ENCODE measurements at places on chromosomes 7 and 10. TPM values are rescaled to one million over a fixed set of nuclear protein-coding genes. Genes with fewer than 3 reads are reported as not detected.

The TSPAN33 gene
- 35.6 TPM for total RNA-seq

DNA sequence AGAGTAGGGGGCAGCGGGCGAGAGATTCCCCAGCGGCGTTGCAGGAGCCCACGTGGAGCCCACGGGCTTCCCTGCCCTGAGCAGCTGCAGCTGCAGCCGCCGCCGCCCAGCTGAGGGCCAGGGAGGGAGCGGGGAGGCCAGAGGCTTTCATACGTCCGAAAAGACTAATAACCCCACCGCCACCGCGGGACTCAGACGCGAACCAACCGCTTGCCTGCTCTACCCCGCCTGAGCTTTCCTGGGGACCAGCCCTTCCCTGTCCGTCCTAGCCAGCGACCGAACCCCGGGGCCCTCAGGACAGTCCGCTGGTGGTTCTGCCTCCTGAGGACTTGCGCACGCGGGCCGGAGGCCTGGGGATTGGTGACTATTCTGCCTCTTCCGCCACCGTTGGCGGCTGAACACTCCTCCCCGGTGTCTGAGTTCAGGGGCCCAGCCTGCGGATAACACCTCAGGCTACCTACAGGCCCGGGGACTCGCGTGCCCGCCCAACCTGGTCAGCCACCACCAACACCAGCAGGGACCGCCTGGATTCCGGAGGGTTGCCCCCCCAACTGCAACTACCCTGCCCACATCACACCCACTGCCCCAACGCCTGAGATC lies 18.4 kb downstream of the IFT22 start:
- peak; percentile 84 for DNase-seq

- DNase-seq = no peak
Observed at GRCh38 chr10:42734536-42734935, 48.1 kb upstream of the BMS1 start.

The NUTM2D gene
- total RNA-seq = 2.7 TPM

The KCNMA1 gene
- total RNA-seq = 1.2 TPM

The FEZF1 gene
- not detected for total RNA-seq

The BRAT1 gene
- total RNA-seq = 25.4 TPM

The PNLIPRP1 gene
- not detected for total RNA-seq

DNA sequence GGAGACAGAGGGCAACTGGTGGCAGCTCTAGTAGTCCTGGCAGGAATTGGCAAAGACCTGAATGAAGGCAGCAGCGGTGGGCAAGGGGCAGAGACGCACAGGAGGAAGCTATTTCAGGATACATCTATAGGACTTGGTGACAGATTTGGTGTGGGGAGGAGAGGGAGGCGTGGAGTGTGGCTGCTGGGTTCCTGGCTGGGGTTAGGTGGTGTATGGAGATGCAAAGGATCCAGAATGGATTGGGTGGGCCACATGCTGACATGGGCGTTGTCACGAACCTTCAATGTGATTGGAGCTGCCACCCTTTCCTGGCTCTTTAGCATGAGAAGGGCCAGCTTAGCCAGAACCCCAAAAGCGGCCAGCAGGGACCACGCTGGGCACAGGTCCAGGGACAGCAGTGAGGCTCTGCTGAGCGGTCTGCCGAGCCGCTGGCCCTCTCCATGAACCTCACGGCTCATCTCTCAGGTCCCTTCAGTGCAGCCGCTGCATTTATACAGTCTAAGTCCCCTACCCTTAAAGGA lies 10.2 kb upstream of the ADCY1 start:
- DNase-seq = peak; percentile 45

The PITX3 gene
- 0.16 TPM for total RNA-seq

DNA sequence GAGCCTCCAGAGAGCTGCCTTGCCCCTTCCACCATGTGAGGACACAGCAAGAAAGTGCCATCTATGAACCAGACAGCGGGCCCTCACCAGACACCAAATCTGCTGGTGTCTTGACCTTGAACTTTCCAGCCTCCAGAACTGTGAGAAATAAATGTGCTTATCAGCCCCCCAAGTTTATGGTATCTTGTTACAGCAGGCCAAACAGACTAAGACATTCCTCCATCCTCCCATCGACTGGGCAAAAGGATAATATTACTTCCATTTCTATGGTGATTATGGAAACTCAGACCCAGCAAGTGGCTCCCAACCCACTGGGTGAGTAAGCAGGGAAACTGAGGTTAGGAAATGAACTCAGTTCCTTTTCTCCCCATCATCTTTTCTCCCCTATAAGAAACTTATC lies 288.4 kb downstream of the KCNMA1 start:
- DNase-seq = no peak

The CPED1 gene
- 0.11 TPM for total RNA-seq

DNA sequence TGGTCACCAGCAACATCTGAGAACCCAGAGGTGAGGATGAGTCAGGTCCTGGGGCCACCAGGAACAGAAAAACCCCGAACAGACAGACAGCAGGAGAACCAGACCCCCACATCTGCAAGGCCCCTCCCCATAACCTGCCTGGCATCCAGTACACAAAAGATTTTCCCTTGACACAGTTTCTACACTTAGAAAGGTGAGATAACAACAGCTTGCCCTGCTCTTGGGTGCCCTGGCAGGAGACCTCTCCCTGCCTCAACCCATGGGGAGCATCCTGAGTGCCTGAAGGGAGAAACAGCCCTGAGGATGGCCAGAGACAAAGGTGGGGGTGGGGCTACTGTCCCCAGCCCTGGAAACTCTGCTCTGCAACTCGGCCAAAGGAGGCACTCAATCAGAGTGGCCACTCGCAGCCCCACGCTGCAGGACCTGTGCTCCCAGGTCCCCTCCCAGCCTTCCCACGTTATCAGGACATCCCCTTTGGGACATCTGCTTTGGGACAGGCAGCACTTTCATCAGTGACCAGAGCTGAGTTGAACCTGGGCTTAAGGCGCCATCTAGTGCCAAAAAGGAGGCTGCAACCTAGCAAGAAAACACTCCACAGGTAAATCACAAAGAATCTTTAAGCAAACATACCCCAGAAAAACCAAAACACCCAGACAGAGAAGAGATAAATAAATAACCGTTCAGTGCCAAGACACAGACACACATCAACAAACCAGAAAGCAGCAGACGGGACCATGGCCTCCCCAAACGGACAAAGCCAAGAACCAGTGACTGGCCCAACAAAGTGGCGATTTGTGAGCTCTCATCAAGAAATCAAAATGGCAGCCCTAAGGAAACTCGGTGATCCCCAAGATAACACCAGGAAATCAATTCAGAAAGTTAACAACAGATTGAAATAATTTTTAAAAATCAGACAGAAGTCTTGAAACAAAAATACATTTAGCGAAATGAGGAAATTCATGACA lies 233.7 kb downstream of the PTPRN2 start:
- peak; percentile 86 for DNase-seq

- DNase-seq = peak; percentile 10
Observed at GRCh38 chr10:126081841-126082466, 185.6 kb downstream of the FANK1 start.

DNA sequence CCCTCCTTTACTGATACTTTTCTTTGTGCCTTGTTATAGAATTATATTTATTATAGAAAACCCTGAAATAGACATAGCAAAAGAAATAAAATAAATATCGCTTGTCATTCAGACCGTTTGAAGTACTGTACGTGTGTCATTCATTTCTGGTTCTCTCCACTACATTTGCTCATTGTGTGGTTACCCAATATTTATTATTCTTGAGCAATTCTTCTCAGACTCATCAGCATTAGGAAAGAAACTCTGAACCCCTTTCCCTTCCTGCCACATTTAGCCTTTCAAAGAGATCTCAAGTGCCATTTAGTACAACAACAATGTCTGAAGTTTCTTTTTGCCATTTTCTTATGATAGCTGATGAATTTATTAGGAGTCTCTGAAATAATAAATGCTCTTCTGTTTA lies 154.1 kb downstream of the KIAA1217 start:
- DNase-seq = no peak

DNA sequence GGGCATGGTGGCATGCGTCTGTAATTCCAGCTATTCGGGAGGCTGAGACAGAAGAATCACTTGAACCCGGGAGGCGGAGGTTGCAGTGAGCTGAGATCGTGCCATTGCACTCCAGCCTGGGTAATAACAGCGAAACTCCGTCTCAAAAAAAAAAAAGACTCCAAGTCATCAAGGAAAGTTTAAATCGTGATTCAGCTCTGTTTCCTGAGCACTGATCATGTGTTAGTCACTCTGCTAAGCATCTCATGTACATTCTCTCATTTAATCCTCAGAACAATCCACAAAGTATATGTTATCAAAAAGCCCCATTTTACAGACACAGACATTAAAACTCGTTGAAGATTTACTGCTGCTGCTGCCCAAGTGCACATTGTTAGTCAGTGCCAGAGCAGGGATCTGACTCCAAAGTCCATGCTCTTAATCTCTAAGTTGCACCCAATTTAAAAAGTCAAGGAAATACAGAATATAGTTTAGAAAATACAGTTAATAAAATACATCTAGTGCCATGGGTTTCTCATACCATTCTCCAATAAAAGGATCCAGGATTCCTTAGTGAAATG lies 6.2 kb downstream of the PIK3AP1 start:
- no peak for DNase-seq

The C10orf62 gene
- not detected for total RNA-seq

GRCh38 chr7:152541892-152542291 lies 106.1 kb upstream of the KMT2C start:
- DNase-seq = no peak

The GPR15LG gene
- not detected for total RNA-seq

The CPN1 gene
- 0.61 TPM for total RNA-seq

- no peak for DNase-seq
Observed at GRCh38 chr10:37960591-37961137, 15.8 kb downstream of the ZNF25 start.

The SEPTIN7 gene
- total RNA-seq = 272 TPM

DNA sequence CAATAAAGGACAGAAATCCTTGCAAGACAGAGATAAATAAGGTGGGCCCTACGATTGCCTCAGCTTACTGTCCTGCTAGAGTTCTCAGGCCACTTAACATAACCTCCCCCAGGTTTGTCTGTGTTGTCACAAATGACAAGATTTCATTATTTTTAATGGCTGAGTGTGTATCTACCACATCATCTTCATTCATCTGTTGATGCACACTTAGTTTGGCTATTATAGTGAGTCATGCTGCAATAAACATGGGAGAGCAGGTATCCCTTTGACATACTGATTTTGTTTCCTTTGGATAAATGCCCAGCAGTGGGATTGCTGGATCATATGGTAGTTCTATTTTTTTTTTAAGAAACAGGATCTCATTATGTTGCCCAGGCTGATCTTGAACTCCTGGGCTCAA lies 60.6 kb downstream of the PRTFDC1 start:
- DNase-seq = no peak

The UCMA gene
- not detected for total RNA-seq

- DNase-seq = no peak
Observed at GRCh38 chr10:126929391-126929790, 24.2 kb downstream of the DOCK1 start.

DNA sequence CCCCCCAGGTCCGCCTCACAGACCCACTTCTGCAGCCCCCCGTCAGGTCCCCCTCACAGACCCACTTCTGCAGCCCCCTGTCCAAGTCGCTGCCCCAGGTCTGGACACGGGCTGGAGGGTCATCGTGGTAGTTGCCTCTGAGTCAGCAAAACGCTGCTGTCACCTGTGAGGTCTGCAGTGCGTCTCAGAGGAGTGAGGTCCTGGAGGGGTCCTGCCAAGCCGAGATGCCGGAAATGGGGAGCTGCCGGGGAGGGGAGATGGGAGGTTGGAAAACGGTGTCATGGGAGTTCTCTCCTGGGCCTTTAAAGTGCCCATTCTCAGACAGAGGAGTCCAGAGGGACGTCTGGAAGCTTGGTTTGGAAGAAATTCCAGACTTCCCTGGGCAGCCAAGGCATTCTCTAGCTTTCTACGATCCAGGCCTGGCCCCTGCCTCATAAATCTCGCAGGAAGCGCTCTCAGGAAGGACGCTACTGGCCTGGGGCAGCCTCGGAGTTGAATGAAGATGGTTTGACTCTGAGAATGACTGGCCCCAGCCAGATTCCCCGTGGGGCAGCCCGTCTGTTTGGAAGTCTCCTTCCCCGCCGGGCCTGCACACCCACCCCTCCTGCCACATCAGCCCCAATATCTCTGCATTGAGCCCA lies 38.7 kb downstream of the CALML3 start:
- peak; percentile 37 for DNase-seq

The CNPY1 gene
- total RNA-seq = not detected

DNA sequence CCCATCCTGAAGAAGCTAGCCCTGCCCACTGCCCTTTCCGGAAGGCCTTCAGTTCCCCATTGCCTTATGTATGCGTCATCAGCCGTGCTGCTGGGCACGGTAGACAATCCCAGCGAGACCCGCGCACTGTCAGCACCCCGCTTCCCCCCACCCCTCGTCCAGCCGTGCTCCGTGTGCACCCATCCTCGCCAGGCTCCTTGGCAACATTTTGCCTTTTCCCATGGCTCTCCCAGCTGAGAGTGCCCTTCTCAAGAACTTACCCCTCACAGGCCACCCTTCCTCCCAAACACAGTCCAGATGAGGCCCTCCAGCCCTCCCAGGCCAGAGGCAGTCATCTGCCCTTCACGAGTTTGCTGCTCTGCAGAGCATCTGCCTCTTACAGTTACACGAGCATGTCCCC lies 633.8 kb upstream of the FOXK1 start:
- no peak for DNase-seq

DNA sequence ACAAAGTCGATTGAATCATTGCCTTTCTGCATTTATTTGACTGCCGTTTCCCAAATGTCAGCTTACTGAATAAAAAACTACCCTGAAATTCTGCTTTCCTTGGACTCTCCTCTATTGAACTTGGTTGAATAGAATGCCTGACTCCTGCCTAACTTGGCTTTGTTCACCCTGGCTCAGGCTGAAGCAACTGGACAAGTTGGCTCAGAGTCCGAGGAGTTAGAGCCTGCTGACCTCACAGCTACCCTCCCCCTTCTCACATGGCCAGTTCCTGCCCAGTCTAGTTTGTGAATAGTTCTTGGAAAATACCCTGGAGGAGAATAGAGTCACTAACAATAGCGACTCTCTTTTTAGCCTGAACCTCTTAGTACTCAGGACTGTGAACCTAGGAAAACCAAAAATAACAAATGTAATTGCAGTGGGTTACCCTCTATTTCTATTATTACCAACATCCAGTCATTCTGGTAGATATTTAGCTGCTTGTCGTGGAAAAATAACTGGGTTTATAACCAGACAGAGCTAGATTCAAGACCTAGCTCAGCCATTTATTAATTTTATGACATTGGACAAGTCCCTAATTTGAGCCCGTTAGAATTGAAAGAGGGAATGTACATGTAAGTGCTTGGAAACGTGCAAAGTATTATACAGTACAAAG lies 17.3 kb upstream of the NRBF2 start:
- DNase-seq = no peak

GRCh38 chr10:49600781-49601400 lies 9.2 kb upstream of the SLC18A3 start:
- DNase-seq = no peak

GRCh38 chr10:103763374-103764202 lies 91.8 kb downstream of the SH3PXD2A start:
- peak; percentile 71 for DNase-seq

DNA sequence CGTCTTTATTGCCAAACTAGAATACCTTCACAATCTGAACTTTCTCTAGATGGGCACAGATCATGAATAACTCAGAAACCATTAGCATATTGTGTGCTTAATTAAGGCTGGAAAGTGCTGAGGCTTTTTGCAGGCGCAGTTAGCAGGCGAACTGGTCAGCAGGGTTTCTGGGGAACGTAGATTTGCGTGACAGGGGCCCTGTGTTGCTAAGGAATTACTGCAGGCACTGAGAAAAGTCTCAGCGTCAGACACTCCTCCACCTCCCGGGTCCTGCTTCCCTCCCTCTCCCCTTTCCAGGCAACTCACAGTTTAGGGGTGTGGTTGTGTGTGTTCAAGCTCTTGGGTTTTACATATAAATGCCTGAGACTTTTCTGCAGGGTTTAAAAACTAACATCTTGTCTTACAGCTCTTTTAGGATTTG lies 2.2 kb downstream of the MAP3K8 start:
- DNase-seq = peak; percentile 71
